ENCODE measurements at places on chromosomes 5 and 9.
A peak's percentile ranks its signal among the peaks of the same experiment; 100 is the strongest.

DNA sequence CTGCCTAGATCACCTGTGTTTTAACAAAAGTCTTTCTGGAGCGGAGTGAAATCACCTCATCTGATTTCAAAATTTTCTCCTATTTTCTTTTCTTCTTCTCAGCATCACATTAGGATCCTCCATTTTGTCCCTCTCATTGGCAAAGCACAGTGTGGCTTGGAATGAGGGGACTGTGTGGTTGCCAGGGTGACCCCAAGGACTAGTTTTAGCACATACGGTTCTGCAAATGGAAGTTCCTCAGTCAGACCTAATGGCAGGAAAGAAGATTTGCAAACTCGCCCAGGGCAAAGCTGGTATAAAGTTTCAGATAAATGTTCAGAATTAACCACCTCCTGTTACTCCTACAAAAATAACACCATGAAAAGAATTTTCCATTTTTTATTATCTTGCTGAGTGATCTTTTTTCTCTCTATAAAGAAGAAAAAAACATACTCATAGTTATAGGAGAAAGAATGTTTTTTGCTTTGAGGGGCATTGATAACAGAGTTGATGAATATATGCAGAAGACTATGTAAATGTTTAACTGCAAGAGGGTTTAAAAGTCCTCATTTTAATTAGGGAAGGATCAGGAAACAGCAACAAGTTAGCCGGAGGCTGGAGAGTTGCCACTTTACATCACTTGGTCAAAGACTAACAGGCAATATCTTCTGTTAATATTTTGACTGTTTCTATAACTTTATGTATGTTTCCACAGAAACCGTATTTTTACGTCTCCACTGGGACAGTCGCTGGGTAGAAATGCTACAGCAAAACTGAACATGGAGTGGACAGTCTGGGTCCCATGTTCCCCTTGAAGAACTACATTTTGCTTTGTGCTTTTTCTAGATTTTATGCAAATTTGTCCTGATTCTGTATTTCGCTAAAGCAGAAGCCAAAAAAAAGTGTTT lies 257.8 kb downstream of the NR2F1-AS1 start:
- no peak for DNase-seq

- DNase-seq = no peak
Measured at GRCh38 chr9:87604886-87605588, 107.4 kb downstream of the DAPK1 start.

DNA sequence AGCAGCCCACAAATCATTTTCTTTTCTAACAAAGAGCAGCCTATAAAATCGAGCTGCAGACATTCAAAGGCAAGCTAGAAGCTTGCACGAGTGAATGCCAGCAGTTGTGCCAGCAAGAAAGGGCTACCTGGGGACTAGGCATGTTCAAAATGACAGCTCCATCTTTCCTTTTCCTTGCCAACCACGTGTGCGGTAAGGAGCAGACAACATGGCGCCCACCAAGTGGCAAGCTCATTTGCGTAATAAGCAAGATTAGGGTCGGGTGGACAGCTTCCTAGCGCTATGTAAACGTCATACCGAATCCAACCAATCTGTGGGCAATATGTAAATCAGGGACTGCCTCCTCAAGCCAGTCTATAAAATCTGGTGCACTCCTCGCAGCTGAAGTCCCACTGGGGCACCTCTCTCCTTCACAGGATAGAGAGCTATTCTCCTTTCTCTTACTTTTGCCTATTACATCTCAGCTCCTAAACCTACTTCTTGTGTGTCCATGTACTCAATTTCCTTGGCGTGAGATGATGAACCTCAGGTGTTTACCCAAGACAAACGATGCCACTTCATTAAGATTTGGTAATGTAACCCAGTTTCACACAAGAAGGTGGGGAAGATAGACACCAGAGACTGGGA lies 22.5 kb upstream of the SPARC start:
- no peak for DNase-seq

GRCh38 chr9:129319076-129319937 lies 141.2 kb upstream of the IER5L start:
- no peak for DNase-seq

- no peak for DNase-seq
Measured at GRCh38 chr9:90365666-90366065, 277.0 kb downstream of the DIRAS2 start.

DNA sequence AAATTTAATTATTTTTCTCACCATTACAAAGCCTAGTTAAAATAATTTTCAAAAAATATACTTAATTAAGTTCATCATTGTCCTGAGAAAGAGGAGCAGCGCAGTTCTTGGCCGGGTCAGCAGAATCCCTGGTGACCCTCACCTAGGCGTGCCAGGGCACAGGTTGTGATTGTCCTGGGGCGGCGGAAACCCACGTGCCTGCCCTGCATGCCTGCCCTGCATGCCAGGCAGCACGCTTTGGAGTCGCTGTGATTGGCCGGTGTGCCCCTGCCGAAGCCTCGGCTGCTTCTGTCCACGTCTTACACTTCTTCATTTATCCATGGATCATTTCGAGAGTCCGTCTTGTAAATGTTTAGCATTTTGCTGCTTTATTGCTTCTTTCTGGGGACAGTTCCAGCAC lies 25.6 kb downstream of the SLC12A2 start:
- DNase-seq = no peak

GRCh38 chr9:34185778-34186551 lies 7.1 kb downstream of the UBAP1 start:
- DNase-seq = no peak

- DNase-seq = no peak
Measured at GRCh38 chr5:1378866-1379659, 34.2 kb upstream of the CLPTM1L start.

DNA sequence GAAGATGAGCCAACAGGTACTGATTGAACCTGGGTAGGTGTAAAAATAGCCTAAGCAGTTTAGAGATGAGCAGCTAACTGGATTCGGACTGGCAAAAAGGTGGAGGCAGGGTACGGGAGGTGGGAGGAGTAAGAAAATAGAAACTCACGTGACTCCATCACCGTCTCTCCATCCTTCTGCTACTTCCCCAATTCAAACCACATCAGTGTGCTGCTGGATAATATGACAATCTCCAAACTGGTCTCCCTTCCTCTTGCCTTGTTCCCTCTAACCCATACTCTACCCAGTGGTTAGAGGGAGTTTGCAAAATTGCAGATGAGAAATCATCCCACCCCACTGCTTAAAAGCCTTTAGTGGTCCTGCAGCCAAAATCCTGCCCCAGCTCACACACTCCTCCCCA lies 42.7 kb downstream of the RIGI start:
- no peak for DNase-seq

DNA sequence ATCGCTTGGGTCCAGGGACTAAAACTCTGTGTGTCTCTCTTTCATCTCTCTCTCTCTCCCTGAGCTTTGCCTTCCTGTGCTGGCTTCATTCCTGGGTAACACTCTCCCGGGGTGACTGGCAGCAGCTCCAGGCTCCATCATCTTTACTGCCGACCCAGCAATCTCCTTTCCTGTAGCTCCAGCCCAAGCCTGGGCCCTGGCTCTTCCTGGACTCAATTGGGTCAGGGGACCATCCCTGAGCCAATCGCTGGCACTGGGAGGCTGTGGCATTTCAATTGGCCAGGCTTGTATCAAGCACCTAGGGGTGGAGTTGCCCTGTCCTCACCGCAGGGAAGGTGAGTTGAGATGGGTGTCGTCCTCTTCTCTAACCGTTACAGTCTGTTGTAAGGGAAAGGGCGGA lies 31.9 kb downstream of the FAM240B start:
- no peak for DNase-seq

GRCh38 chr9:107425101-107426025 lies 64.2 kb downstream of the KLF4 start:
- peak; percentile 35 for DNase-seq

DNA sequence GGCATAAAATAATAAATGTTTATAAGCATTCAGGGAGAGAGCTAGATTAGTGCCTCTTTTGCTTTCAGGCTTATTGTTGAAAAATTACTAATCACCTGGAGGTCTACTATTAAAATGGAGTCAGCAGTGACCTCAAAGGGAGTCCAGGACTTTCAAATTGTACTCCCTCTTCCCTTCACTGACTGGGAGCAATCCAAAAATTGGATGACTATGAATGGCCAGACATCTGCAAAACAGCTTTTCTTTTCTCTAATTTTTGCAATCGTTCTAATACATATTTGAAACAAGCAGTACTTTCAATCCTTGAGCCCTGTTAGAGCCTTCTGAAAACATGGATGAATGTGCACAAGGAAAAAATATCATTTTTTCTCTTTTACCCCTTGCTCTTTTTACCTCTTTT lies 461.8 kb downstream of the TMEM232 start:
- no peak for DNase-seq

DNA sequence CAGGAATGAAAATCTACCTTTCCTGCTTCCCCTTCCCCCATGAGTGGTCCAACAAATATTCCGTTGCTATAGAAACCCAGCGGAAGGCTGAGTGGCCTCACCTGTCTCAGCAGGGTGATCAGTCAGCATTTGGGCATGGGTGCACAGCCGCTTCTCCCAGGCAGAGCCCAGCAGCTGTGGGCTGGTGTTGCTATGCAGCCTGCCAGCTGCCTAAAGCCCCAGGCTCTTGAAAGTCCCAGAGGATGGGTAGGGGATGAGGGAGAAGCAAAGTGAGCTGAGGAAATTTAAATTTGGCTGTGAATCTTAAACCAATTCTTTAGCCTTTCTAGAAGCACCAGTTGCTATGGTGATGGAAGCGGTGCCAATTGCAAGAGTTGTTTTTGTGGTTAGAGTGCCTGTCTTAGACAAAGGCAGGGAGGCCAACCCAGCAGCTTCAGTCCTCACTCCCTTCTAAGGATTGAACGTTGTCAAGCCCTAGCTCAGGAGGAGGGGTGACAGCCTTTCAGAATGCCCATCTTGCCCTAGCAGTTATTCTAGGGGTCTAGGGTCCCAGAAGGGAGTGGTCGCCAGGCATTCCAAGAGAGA lies 151.5 kb upstream of the PITX1 start:
- no peak for DNase-seq

DNA sequence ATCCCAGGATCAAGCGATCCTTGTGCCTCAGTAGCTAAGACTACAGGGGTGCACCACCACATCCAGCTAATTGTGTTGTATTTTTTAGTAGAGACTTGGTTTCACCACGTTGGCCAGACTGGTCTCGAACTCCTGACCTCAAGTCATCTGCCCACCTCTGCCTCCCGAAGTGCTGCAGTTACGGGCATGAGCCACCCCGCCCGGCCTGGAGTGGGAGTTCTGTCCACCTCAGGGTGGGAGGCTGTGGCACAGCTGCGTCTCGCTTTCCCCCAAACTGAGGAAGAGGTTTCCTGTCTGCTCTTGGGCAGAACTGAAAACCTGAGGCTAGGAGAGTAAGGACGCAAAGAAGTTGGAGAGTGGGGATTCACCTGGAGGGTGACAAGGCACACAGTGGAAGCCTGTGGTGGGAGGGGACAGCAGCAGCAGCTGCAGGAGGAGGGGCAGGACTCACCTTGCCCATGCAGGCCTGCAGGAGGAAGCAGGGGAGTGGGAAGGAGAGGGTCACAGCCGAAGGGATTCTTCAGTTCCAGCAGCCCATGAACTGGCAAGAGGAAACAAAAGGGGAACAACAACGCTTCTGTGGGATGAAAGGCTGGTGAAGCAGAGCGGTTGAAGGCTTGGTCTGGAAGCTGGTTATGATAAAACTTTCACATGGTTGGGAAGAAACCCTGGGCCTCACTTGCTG lies 181.4 kb downstream of the GAS1 start:
- DNase-seq = no peak

DNA sequence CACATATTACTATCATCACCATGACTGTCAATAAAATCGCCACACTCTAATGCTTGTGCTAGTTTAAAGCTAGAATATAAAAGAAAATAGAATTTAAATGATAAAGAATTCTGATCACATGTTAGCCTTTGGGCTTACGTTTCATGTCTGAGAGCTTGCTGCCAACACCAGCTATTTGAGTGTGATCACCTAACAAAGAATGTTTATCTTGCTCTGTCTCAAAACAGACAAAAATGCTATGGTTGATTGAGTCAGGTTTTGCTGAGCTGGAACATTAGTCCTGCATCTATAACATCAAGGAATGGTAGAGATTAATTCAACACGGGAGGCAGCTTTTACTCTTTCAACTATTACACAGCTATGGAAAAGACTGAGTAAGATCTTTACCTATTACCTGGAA lies 50.7 kb downstream of the MSX2 start:
- no peak for DNase-seq

DNA sequence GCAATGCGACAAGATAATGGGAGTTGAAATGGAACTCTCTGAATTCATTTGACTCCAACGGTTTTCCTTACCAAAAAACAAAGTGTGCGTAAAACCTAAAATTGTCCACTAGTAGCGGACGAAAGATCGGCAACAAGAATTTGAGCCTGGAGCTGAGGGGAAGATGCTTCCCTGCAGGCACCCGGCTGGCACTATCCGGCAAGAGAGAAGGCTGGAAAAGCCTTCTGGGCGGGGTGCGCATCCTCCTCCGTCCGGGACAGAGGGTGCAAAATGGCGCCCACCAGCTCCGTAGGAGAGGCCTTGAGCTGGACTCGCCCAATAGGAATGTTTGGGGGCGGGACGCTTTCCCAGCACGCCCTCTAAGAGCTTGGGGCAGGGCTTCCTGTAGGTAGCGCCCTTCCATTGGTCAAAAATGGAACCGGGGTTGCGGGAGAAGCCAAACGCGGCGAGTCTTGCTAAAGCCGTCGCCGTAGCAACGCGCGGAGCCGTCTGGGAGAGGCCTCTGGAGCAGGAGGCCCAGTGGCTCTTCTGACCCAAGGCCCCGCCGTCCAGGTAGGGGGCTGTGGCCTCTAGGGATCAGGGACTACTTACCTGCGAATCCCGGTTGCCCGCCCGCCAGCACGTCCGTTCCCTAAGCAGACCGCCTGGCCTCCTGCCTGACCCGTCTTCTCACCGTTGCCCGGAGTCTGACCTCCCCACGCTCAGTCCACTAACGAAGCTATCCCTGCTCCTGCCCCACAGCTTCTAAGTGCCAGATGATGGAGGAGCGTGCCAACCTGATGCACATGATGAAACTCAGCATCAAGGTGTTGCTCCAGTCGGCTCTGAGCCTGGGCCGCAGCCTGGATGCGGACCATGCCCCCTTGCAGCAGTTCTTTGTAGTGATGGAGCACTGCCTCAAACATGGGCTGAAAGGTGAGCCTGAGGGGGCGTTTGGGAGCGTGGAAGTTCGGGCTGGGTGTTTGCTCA lies 9.2 kb downstream of the RUFY1 start:
- DNase-seq = peak; percentile 69

GRCh38 chr5:14036947-14037346 lies 92.5 kb upstream of the DNAH5 start:
- no peak for DNase-seq

GRCh38 chr5:33153372-33153771 lies 287.4 kb upstream of the TARS1 start:
- no peak for DNase-seq

- DNase-seq = no peak
Measured at GRCh38 chr9:22237497-22238363, 208.9 kb upstream of the DMRTA1 start.

- no peak for DNase-seq
Measured at GRCh38 chr5:145947581-145947980, 11.2 kb downstream of the SH3RF2 start.

GRCh38 chr9:107784235-107784958 lies 294.8 kb upstream of the KLF4 start:
- no peak for DNase-seq

DNA sequence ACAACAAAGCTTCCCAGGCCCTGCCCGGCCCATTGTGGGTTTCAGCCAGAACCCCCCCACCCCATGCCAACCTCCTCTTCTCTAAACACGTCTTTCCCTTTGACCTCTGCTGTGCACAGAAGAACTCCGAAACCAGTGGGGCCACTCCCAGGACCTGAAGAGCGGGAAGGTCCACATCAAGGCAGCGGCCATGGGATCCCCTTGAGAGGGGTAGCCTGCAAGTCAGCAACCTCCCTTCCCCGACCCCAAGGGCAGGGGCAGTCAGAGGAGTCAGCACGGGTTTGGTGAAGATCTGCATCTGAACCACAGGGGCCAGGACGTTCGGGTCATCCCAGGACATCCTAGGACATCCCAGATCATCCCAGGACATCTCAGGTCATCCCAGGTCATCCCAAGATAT lies 379.9 kb upstream of the IRX4 start:
- DNase-seq = no peak

All from stimulated activated CD4-positive, alpha-beta T cell treated with anti-CD3 and anti-CD28 coated beads, Interleukin-1b, Interleukin-23, amount 100 ng/mL, for 1 hour (primary cell).